ENCODE measurements at places on chromosomes 7 and 10.

DNA sequence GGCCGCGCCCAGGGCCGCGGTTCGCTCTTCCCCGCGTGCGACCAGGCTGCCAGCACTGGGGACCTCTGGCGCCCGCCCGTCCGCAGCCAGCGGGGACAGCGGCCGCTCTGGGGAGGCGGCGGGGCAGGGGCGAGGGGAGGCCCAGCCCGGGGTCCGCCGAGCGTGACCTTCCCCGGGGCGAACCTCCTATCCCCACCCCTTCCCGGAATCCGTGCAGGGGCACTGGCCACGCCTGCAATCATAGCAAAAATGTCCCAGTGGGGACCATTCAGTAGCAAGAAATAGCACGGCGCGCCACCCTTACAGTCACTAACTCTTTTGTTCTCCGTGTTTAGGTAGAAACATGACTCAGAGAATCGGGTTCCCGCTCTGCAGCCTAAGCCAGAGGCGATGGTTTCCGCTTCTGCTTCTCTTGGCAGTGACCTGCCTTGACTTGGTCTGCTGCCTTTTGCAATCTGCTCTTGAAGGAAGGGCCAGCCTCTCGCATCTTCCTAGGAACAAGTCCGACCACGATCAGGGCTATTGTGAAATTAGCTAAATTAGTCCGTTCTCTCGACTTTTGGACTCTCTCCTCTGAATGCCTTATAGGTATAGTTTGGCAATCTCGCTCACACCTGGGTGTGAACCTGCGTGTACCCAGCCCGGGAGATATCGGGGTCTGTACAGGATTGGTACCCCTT lies 79.3 kb upstream of the ACBD5 start:
- DNase-seq: no peak

- no peak for DNase-seq
These were observed 421.5 kb downstream of the LRMDA start for GRCh38 chr10:75852851-75853484.

- DNase-seq: peak; percentile 14
These were observed 34.1 kb downstream of the LRRC20 start for GRCh38 chr10:70348228-70348850.

GRCh38 chr7:80284855-80285254 lies 150.2 kb downstream of the GNAI1 start:
- no peak for DNase-seq

DNA sequence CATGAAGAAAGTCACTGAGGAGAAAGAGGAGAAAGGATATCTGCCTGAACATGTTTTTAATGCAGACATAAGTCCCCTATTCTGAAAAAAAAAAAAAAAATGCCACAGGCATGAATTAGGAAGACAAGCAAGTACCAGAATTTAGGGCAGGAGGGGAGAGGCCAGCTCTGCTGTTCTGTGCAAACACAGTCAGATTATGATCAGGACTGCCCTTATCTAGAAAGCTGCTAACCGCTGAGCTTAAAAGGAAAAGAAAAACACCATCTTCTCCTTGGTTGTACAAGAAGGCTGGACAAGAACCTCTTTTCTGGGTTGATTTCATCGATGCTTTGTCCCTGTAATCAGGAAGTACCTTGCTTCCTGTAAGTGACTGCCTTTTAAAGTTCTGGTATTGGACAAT lies 15.3 kb upstream of the PWWP2B start:
- DNase-seq: no peak

GRCh38 chr10:14815681-14816080 lies 22.2 kb downstream of the CDNF start:
- no peak for DNase-seq

DNA sequence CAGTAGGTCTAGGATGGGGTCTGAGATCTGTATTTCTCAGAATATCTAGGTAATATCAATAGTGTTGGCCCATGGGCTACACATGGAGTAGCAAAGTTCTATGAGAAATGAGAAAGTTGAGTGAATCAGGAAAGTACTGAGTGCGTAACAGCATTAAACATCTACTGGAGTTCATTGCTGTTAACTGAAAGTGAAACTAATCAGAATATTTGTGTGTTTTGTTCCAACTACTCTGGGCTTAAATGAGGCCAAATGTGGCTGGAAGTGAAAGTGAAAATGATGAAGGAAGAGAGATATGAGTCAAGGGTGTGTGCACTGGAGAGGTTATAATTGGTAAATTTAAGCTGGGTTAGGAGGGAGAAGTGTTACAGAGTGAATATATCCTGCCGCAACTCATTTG lies 46.5 kb downstream of the TMEM106B start:
- no peak for DNase-seq

DNA sequence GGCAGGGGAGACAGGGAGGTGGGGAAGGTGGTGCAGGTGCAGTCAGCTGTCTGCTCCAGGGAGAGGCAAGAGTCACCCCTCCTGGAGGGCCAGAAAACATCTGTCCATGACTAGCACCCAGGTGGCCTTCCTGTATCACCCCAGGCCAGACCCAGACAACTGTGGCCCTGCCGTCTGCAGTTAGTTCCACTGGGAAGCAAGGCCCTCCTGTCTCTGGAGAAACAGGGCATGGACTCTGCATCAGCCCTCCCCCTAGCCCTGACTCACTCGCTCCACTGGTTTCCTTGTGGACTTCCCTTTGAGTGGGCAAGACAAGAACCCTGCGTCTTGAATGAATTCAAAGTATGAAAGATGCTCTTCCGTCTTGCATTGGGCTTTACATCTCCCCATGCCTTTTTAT lies 12.6 kb downstream of the TBATA start:
- no peak for DNase-seq

DNA sequence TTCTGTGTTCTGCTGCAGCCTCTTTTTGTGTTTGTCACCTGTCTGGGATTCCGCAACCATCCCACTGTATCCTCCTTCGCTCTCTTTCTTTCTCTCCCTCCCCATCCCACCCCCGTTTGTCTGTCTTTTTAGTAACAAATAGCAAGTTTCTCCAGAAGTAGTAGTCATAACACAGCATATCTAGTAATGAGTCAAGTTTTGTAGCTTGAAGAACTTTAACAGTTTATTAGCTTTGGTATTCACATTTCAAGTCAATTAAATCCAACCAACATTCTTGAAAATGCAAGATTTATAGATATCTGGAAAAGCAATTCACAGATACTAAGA lies 154.1 kb upstream of the MTPN start:
- no peak for DNase-seq

DNA sequence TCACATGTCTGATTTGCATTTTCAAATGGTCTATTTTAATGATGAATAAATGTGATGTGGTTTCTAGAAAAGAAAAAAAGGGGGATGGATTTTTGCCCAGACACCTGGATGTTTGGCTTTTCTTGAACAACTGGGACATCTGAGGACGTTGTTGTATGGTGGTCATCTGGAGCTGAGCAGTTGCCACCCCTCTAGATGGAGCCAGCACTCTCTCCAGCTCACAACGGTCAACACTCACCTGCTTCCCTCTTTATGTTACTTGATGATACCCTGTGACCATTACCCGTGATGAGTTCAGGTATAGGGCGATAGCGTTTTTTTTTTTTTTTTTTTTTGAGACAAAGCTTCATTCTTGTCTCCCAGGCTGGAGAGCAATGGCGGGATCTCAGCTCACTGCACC lies 30.1 kb upstream of the PAXIP1 start:
- DNase-seq: no peak

DNA sequence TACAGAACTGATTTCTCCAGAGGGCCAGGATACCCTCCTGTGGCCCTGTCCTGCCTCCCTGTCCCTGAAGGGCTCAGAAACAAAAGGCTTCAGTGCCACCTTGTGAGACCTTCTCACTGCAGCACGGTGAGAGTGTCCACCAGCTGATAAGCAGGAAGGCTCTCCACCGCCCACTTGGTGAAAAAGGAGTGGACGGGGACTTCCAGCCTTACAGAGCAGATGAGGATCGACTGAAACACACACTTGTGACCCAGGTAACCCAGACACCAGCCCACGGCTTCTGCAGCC lies 330.1 kb downstream of the GRID1 start:
- no peak for DNase-seq

GRCh38 chr10:44398747-44399658 lies 14.1 kb upstream of the CXCL12 start:
- no peak for DNase-seq

DNA sequence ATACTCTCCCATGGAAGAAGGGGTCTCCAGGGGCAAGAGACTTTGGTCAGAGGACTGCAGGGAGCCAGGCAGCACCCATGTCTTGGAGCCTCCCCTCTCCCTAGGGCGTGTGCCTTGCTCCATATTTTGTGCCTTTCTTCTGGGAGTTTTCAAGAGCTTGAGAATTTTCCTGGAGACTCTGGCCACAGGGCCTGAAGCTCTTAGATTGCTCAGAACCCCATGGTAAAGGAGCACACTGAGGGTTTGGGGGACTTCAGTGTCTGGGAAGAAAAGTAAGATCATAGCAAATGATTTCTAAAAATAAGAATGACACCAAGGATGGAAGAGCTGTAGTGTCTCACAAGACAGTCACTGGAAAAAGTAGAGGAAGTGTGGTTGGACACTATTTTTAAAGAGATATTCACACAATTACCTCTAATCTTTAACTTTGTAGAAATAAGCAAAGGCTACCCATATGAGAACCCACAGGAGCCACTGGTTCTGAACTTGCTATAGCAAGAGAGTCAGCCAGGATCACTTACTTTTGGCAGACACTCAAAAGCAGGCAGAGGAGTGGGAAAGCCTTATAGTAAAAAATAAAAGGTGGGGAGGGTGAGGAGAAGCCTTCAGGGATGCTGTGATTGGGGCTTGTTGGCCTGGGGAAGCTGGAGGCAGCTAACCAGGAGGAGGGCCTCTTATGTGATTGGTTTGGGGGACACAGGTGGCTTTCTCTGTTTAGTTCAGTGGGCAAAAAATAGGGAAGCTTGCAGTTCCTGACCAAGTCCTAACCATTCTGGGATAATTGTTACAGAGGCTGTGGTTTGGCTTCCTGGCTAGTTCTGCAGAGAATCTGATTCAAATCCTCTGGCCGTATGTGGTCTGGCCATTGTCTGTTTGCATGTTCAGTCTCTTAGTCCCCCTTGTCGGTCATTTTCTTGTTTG lies 5.1 kb upstream of the CSGALNACT2 start:
- no peak for DNase-seq

DNA sequence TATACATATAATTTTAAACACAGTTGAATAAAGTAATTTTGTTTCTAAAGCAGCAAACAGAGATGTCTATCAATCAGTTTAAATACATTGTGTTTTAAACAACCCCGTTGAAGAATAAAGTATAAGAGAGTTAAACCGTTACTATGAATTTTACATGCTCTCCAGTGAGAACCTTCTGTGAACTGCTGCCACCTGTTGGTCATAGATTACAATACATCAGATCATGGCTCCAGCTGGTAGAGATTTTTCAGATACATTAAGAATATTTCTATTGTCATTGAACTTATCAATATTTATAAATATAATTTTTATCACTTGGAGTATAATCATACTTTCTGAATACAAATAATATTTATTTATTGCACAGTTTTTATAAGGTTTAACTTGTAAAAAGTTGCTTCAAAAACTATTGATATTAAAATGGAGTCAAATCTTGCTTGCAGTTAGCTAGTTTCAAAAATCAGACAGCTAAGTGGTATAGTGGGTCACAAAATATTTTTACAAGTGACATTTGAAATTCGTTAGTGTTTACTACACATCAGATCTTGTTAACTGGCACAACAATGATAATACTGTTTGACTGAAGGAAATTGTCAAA lies 561.2 kb upstream of the PHF14 start:
- peak; percentile 38 for DNase-seq

- no peak for DNase-seq
These were observed 112.1 kb upstream of the CDK1 start for GRCh38 chr10:60666221-60666620.

DNA sequence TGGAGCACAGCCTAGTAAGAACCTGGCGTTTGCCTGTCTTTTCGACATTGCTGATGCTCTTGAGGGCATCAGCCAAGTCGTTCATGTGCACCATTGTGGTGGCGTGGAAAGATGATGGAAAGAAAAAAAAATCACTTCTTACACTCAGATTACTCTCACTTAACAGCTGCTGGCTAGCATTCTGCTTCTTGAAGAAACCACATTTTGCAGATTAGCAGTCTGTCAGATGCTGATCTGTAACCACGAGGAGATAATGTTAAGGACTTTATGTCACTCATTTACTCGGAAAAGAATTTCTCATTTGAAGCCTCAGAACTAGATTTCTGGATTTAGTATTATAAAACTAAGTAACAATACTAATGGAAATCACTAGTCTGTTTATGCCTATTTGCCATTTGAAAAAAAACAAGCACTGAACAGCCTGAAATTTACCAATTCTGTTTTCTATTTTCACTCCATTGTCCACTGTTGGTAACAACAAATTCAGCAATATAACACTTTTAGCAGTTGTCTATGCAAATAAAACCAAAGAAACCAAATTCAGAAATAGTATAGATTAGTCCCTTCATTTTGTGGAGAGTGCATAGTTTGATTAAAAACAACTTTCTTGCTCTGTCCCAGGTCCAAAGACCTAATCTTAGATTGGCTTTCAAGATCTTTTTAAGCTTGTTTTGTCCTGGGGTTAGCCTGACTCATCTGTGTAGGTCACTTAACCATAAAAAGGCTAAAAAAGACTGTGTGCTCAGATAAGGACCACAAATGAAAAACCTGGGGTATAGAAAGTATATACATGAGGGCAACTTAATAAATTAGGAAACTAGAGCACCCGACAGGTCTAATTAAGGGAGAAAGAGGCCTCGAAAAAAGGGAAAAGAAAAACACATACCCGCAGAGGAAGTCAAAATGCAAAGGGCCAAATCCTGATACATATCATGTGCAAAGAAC lies 67.5 kb downstream of the NT5C2 start:
- DNase-seq: no peak

GRCh38 chr7:48471196-48471595 lies 299.9 kb downstream of the ABCA13 start:
- peak; percentile 36 for DNase-seq

DNA sequence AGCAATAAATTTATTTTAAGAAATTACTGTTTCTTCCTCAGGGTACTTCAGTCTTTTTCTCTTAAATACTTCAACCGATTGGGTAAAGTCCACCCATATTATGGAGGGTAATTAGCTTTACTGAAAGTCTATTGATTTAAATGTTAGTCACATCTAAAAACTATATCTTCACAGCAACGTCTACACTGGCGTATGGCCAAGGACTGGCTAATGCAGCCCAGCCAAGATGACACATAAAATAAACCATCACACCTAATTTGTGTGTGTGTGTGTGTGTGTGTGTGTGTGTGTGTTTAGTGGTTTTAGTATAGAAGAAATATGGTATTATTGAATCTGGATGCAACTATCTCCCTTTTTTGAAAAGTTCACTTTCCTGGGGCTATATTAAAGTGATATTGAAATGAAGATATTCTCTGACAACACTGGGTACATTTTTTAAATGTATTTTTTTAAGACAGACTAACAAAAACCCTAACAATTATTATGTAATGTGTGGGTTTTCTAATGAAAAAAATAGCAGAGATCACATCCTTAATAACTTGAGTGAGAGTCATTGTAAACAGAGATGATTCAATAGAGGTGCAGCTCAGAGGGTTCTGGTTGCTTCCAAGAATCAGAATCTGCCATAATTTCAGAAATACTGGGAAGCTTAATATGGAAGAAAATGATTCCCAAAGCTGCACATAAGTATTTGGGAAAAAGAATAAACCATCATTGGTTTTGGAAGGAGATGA lies 584.2 kb upstream of the MBL2 start:
- peak; percentile 9 for DNase-seq
